ENCODE measurements at places on chromosomes 1 and 21.
A peak's percentile ranks its signal among the peaks of the same experiment; 100 is the strongest.

DNA sequence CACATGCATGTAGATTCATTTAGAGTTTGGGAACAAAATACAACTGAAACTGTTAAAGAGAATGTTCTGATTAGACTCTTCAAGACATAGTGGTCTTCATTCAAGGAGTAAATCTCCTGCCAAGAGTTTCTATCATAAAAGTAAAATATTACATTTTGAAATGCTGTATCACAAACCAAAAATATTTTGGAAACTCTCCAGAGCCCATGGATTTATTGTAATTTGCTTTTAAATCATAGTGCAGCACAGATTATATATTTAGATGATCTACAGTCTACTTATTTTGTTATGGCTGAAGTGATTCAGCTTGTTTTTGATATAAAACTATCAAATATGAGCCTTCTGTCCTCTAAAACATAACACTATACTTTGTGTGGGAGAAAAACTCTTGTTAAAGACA, 105.3 kb downstream of the DISP1 start:
- no peak for DNase-seq

DNA sequence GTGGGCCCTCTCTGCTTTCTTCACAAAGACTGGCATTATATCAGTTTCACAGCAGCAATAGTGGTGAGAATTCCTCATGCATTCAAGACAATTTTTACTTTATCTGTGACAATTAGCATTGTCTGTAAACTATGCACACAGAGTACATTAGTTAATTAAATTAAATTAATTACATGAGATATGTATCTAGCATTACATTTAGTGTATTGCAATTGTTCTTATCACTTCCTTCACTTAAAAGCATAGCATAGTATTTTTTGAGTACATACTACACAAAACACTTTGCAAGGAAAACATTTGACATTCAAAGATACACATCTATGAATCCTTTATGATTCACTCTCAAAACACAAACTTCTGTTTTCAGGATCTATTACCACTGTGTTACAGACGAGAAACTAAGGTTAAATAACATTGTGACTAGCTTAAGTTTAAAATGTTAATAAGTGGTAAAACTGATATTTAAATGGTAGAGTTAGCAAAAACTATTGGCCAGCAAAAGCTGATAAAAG, 1542.6 kb downstream of the PLA2G4A start:
- DNase-seq: no peak

DNA sequence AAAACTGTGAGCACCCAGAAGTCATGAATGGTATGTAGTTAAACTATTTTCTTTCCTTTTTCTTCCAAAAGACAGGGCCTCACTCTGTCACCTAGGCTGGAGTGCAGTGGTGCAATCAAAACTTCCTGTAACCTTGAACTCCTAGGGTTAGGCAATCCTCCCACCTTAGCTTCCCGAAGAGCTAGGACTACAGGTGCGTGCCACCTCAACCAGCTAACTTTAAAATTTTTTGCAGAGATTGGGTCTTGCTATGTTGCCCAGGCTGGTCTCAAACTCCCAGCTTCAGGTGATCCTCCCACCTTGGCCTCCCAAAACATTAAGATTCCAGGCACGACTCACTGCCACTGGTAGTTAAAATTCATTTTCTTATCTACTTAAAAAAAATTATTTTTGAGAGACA, 62.5 kb downstream of the GATAD2B start:
- no peak for DNase-seq

DNA sequence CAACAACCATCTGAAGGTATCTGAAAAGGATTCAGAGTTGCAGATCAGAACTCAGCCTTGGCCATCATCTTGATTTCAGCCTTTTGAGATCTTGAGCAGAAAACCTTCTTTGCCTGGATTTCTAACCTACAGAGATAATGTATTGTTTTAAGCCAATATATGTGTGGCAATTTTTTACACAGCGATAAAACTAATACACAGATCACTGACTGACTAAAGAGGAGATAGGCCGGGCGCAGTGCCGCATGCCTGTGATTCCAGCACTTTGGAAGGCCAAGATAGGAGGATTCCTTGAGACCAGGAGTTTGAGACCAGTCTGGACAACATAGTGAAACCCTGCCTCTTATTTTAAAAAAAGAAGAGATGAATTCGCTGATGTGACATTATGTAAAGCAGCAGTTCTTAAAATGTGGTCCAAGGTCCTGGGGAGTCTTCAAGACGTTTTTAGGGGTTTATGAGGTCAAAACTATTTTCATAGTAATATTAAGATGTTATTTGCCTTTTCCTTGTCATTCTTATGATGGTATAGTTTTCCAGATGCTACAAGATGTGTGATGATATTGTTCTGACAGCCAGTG, 50.1 kb upstream of the CNN3 start:
- no peak for DNase-seq

DNA sequence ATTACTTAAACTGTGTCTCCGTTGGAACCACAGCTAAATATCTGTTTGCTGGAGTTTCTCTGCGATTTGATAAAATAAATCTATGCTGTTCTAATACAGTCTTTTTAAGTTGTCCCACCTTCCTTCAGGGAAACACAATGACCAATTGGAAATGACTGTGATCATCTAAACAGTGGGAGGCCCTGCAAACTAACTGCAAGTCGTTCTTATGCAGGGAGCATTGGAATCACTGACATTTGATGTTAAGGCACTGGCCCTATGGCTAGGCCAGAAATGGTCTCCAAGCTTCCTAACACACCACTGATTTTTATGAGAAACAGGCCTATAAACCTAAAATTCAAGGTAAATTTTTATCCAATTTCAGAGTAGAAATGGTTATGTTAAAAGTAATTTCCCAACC, 645.2 kb downstream of the LMO4 start:
- DNase-seq: no peak

GRCh38 chr1:247627951-247628350, 22.6 kb downstream of the OR2G3 start:
- DNase-seq: no peak

- peak; percentile 18 for DNase-seq
Observed at GRCh38 chr1:32321712-32322291, 14.2 kb downstream of the MARCKSL1 start.

DNA sequence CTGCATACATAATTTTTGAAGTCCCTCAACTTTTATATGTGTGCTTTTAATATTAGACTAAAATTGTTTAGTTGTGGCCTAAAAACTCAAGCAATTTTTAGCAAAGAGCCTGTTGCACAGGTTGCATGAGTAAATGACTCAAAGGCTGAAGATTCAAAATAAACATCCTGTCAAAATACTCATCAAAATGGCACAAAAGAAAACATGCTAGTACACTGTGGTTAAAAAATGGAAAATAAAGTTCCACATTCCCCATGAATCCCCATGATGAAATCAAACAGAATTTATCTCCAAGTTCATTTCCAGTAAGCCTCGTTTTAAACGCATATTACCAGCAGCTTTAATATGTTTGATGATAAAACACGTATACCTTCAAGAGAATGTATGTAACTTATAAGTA, 230.1 kb upstream of the MAP1LC3C start:
- no peak for DNase-seq

DNA sequence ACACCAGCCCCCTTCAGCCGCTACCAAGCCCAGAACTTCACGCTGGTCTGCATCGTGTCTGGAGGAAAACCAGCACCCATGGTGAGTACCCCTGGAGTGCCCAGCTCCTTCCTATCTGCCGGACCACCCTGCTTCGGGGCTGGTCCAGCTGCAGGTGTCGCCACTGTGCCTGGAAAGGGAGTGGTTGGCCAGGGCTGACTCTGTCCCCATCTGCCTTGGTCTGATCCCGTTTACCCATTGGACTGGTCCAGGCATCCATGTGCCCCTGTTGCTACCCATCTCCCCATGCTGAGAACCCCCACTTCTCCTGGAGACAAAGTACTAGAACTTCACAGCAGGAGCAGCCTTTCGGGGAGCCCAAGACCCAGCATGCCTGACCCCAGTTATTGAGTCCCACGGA, 118.6 kb upstream of the KLHDC7A start:
- DNase-seq: no peak

DNA sequence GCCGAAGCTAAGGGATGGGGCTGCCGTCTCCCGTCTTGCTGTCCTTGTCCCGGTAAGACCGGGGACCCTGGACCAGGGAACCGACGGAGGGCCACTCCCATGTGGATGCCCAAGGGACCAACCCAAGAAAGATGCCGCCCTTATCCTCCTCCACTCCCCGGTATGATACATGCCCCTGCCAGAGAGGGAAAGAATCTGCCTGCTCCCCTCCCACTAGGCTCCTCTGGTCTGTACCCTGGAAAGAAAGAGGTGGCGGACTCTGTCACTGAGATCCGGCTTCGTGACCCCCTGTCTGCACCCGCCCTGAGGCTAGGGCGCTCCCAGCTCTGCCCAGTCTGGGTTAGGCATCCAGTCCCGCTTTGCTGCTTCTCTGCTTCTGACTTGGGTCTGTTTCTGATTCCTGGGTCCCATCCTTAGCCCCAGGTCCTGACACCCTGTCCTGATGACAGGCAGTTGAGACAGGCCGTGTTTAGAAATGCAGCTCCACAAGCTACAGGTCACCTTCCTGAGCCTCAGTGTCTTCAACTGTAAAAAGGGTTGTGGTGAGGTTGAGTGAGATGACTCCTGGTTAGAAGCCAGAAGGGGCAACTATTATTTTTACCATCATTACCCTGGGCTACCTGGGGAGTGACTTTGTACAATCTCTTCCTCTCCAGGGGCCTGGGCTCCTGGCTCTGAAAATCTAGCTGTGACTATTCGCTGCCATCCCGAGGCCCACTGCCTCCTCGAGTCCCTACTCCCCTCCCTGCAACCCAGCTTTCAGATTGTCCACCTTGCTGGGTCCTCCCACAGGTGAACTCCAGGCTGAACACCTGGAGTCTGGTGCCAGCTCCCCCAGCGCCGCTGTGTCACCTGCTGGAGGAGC, 3.7 kb downstream of the MATN1 start:
- DNase-seq: no peak

GRCh38 chr1:162697140-162697895, 65.1 kb downstream of the DDR2 start:
- no peak for DNase-seq

GRCh38 chr1:62809788-62810187, 25.9 kb downstream of the ATG4C start:
- no peak for DNase-seq

DNA sequence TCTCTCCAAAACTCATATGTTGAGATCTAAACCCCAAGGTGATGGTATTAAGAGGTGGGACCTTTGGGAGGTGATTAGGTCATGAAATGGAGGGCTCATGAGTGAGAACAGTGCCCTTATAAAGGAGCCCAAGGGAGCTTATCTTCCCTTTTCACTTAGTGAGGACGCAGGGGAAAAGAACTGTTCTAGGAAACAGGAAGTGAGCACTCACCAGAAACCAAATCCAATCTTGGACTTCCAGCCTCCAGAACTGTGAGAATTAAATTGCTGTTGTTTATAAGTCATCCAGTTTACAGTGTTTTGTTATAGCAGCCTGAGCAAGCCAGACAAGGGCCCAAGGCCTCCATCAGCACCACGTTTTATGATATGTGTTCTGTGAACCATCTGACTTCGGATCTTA, 60.3 kb upstream of the LRRC8D start:
- DNase-seq: no peak

All from activated CD4-positive, alpha-beta T cell treated with anti-CD3 and anti-CD28 coated beads for 4 hours (primary cell).